ENCODE measurements at places on chromosomes 1 and 21.

DNA sequence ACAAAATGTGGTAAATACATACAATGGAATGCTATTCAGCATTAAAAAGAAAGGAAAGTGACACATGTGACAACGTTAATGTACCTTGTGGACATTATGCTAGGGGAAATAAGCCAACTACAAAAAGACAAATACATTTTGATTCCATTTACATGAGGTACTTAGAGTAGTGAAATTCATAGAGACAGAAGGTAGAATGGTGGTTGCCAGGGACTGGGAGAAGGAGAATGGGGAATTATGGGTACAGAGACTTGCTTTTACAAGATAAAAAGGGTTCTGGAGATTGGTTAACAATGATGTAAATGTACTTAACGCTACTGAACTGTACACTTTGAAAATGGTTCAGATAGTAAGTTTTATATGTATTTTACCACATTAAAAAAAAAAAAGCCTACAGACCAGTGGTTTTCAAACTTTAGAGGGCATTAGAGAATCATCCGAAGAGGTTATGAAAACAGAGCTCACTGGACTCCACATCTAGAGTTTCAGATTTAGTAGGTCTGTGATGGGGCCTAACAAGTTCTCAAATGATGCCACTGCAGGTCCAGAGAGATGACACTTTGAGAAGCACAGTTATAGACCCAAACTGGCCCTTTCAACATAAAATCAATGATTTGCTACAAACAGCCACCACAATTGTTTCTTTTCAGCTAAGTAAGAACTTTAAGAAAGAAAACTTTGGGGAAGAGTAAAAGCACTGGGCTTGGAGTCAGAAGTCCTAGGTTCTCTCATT, 9.6 kb upstream of the ADCY10 start:
- no peak for DNase-seq

- DNase-seq: no peak
Measured at GRCh38 chr1:21198929-21199328, 22.2 kb upstream of the EIF4G3 start.

DNA sequence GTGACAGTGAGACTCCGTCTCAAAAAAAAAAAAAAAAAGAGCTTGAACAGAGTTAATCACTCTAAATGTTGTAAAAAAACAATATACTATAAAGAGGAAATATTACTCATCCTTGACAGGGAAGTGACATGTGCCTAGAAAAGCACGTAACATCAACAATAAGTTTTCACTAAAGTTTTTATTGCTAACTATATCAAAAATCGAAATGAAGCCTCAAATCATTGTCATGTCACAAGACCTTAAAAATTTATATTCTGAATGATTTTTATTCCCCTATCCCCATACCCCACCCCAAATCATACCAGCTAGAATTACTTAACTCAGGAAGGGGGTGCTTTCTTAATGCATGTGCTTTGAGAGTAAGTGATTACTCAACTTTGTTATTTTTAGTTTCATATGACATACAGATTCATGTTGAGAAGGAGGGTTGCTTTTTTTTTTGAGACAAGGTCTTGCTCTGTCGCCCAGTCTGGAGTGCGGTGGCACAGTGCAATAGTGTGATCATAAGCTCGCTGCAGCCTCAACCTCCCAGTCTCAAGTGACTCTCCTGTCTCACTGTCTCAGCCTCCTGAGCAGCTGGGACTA, 53.6 kb upstream of the MUTYH start:
- DNase-seq: no peak

DNA sequence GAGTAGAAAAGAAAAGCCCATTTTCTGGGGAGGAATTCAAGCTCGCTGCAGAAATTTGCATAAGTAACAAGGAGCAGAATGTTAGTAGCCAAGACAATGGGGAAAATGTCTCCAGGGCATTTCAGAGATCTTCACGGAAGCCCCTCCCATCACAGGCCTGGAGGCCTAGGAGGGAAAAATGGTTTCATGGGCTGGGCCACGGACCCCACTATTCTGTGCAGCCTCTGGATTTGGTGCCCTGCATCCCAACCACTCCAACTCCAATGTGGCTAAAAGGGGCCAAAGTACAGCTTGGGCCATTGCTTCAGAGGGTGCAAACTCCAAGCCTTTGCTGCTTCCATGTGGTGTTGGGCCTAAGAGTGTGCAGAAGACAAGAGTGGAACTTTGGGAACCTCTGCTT, 43.1 kb downstream of the NTPCR start:
- DNase-seq: no peak

GRCh38 chr1:227321035-227321434, 2.7 kb upstream of the CDC42BPA start:
- no peak for DNase-seq

GRCh38 chr21:45364468-45365185, 40.3 kb upstream of the COL18A1 start:
- DNase-seq: peak; percentile 69

DNA sequence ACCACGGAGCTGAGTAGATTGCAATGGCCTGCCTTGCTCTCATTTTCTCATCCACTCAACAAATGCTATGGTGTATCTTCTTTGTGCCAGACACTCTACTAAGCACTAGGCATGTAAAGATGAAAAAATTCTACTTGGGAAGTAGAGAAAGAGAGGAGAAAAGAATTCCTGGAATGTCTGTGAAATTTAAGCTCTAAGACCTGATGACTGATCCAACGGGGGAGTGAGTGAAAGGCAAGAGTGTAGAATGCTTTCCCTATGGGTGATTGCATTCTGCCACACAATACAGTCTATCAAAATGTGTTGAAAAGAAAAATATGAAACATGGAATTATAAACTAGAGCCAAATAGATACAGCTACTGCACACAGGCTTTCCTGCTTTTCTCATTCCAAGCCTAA, 82.3 kb downstream of the CYYR1 start:
- no peak for DNase-seq

GRCh38 chr1:59707178-59707791, 107.5 kb upstream of the HOOK1 start:
- peak; percentile 54 for DNase-seq

- DNase-seq: no peak
Measured at GRCh38 chr21:41962425-41962966, 8.7 kb upstream of the C2CD2 start.

- no peak for DNase-seq
Measured at GRCh38 chr1:3502641-3503524, 48.4 kb downstream of the ARHGEF16 start.

DNA sequence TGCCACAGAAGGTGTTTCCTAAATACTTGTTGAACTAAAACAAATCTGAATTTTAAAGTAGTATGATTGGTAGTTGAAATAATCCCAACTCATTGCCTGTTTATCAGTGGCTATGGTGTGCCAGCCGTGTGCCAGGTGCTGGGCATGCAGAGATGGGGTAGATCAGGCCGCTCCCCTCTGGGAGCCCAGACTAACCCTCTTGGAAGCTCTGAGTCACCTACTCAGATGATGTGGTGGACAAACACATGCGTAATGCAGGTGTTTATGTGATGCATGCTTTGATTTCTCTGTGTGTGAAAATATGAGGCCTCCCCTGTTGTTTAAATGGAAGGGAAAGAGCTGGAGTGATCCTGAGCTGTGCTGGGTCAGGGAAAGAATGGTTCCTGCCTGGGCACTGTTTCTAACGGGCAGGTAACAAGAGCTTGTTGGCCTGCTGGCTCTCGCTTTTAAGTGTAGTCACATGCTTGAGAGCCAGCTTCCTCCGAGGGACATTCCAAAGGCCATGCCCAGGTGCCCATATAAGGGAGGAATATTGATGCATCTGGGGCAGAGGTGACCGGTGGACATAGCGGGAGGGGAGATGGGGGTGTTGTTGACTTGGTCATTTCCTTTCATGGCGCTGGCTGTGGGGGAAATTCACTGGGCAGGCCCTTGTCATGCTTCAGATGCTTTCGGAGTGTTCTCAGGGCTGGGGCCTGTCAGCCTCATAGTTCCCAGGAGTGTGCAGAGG, 10.2 kb downstream of the MFN2 start:
- DNase-seq: peak; percentile 56

GRCh38 chr1:229108598-229109201, 162.2 kb upstream of the RAB4A start:
- no peak for DNase-seq

DNA sequence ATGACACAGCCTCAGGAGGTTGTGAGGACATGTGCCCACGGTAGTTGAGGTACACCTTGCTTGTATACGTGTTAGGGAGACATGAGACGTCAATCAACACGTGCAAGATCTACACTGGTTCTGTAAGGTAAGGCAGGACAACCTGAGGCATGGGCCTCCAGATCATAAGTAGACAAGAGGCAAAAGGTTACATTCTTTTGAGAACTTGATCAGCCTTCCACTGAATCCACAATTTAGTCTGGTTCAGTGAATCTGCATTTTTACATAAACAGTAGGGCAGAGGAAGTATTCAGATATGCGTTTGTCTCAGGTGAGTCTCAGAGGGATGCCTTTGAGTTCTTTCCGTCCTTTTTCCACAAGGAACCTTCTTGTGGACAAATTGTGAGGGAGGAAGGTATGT, 348.9 kb downstream of the ASTN1 start:
- no peak for DNase-seq

GRCh38 chr1:176770066-176770465, 307.1 kb downstream of the PAPPA2 start:
- DNase-seq: no peak

DNA sequence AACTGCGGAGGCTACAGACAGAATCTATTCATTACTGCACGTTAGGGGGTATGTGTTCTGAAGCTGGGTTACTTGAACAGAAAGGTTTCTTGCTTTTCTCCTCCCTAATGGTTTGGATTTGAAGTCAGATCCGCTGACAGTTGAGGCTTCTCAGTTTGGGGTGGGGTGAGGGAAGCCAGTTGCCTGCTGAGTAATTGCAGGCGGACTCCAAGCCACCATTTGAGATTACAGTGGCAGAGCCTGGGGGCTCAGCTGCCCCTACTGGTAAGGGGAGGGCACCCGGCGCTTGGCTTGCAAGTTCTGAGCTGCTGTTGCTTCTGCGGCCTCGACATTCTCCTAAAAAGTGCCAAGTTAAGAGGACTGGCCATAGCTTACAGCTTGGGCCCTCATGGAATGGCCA, 2.0 kb downstream of the GRHL3 start:
- no peak for DNase-seq

DNA sequence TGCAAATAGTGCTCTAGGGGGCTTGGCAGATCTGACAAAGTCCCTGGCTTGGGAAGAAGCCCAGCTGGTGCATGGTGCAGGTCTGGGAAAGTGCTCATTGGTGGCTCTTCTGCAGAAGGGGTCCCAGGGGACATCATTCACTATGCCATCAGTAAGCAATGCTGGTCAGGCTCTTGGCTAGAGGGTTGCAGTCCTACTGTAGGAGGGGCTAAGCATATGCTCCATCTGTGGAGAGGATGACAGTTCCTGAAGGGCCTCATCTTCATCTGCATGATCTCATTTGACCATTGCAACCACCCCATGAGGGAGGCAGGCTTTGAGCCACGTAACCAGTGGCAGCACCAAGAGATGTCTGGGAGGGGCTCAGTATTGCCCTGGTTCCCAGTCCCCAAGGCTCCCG, 31.5 kb upstream of the VASH2 start:
- no peak for DNase-seq

DNA sequence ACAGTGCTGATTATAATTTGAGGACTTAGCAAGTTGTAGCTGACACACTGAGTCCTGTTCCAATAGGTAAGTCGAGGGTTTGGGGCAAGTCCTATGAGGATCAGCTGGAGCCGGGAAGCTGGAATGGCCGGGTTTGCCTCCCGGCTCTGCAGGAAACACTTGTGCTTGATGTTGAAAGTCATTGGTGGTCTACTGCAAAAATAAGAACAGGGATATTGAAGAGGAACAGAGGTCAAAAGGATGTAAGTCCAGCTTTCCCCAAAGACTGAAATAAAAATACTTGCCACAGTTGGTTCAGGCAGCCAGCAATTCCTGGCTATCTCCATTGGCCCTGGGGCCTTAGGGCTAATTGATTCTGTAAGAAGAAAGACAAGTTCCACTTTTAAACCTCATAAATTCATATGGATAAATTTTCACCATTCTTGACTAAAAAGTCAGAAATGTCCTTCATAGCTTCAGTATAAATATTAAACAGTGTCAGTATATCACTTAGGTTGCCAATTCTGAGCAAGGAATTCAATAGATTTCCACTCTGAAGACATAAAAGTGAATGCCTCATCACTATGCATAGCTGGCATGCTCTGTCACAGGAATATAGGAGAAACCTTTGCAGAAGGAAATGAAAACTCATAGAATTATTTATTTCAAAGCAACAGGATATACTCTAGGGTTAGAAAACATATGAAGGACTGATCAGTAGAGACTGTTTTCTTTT, 165.2 kb downstream of the AK5 start:
- DNase-seq: no peak

- no peak for DNase-seq
Measured at GRCh38 chr1:164773102-164773501, 214.1 kb downstream of the PBX1 start.

GRCh38 chr1:160046494-160047110, 14.8 kb upstream of the PIGM start:
- peak; percentile 50 for DNase-seq

All from left cardiac atrium (tissue), 4 donors.